ENCODE measurements at places on chromosomes 13 and 19. TPM values are rescaled to one million over a fixed set of nuclear protein-coding genes. Genes with fewer than 3 reads are reported as not detected.

DNA sequence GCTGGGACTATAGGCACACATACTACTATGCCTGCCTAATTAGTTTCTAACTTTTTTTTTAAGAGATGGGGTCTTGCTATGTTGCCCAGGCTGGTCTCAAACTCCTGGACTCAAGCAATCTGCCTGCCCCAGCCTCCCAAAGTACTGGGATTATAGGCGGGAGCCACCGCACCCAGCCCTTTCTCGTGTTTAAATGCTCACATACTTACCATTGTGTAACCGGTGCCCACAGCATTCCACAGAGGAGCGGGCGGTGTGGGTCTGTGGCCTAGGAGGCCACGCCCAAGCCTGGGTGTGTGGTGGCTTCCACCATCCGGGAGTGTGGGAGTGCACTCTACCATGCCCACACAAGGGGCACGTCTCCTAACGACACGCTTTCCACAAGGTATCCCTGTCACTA, 7.7 kb downstream of the LMNB2 start:
- DNase-seq: no peak

DNA sequence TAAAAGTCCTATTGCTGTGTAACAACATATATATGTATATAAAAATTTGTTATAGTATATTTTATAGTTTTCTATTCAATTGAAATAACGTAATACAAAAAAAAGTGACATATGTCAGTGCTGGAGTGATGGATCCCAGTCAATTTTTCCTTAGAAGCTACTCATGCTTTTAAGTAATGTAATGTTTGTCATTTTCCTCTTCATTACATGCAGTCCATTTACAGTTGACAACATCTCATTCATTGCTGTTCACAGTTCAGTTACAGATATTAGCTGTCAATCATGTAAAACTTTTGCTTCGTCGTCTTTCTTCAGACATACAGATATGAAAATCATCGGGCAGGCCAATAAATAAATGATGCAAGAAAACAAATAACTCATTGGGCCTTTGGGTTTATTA, 525.1 kb upstream of the PRR20A start:
- no peak for DNase-seq

DNA sequence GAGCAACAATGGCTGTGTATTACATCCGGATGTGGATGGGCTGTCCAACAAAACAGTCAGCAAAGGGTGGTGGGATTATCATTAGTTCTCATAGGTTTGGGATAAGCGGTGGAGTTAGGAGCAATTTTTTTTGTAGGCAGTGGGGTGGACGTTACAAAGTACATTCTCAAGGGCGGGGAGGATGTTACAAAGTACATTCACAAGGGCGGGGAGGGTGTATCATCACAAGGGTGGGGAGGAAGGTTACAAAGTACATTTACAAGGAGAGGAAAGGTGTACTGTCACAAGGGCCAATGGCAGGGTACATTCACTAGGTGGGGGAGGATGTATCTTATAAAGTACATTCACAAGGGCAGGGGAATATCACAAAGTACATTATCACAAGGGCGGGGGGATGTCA, 20.8 kb upstream of the ZNF561 start:
- no peak for DNase-seq

DNA sequence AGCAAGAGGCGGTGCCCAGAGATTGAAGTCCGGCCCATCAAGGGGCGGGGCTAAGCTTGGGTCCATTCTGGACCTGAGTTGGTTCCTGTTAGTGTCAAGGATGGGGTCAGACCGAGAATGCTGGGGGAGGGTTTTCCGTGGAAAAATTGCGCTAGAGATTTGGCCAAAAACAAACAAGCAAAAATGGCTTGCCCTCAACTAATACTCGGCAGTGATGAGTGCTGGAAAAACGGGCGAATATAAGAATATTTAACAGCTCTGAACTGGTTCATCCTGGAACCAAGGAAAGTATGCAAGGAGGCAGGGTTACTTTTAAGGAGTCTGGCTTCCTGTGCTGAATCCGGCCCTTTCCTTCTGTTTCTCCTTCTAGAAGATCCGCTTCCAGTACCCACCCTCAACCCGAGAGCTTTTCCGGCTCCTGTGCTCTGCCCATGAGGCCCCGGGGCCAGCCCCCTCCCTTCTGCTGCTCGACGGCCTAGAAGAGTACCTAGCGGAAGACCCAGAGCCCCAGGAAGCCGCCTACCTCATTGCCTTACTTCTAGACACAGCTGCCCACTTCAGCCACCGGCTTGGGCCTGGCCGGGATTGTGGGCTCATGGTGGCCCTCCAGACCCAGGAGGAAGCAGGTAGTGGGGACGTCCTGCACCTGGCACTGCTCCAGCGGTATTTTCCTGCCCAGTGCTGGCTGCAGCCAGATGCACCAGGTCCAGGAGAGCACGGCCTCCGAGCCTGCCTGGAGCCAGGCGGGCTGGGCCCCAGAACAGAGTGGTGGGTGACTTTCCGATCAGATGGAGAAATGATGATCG, 880 bp downstream of the SWSAP1 start:
- DNase-seq: peak; percentile 56

GRCh38 chr13:58850161-58850560, 1218.6 kb downstream of the PCDH17 start:
- DNase-seq: no peak

DNA sequence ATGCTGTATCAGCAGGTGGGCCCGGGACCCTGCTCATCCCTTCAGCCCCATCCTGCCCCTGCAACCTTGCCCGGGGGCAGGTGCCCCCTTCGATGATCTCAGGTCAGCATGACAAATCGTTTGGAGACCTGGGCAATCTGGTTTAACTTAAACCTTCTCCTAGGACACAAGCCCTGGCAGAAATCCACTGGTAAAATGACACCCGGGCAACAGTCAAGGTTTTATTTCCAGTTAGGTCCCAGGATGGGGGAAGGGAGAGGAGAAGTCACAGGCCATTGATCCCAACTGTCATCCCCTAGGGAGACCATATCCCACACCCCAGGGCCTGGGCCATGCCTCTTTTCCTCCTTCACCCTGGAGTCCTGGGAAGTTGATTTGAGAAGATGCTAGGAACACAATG, 1.8 kb upstream of the PLIN5 start:
- DNase-seq: no peak

Gene PSG5
- not detected for total RNA-seq

Data from CD4-positive, CD25-positive, alpha-beta regulatory T cell (primary cell).